ENCODE measurements at places on chromosomes 6 and 20.

DNA sequence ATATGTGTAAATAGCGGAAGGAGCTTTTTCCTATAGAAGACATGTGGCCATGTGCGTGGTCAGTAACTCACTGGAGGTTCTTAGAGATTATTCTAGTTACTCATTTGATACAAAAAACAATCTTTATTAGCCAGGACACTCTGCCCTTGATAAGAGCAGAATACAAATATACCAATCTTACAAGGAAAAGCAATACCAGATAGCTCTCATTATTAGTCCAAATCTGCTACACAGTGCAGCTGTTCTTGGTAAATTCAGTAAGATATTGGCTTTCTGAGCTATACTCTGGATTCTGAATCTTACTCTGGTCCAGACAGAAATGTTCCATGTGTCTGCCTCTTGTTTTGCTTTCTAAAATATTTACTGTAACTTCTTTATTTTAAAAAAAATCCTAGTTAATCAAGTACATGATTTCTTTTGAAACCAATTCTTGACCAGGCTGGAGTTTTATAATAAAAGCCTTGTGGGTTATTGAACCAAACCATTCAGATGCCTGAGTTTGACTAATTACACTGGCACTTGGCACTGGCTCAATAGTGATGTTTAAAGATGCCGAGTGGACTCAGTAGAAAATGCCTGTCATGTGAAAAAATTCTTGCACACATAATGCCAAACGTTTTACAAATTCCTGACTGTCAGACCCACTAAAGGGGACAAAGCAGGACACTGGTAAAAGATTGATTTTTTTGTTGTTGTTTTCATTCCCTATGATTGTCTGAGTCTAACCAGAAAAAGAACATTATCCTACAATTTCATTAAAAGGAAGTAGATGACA is 242.8 kb upstream of the TCF21 start:
- no peak for DNase-seq

- DNase-seq, result no peak
Measured at GRCh38 chr20:37162646-37163045, 16.5 kb upstream of the RPN2 start.

GRCh38 chr6:145279993-145280392 is 455.3 kb downstream of the EPM2A start:
- DNase-seq, result no peak

DNA sequence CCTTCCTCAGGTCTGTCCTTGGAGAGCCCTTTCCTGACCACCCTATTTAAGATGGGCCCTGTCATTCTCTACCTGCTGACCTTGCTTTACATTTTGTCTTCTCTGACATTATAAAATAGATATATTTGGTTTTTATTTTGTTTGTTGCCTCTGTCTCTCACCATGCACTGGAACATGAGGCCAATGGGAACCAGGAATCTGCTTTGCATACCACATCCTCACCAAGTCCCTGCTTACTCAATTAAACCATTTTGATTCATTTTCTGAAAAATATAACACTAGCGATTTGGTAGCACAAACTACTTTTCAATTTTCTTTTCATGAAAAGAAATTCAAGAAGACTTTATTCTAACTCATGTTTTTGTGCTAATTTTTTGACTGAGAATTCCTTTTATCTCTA is 32.8 kb upstream of the POPDC3 start:
- no peak for DNase-seq

DNA sequence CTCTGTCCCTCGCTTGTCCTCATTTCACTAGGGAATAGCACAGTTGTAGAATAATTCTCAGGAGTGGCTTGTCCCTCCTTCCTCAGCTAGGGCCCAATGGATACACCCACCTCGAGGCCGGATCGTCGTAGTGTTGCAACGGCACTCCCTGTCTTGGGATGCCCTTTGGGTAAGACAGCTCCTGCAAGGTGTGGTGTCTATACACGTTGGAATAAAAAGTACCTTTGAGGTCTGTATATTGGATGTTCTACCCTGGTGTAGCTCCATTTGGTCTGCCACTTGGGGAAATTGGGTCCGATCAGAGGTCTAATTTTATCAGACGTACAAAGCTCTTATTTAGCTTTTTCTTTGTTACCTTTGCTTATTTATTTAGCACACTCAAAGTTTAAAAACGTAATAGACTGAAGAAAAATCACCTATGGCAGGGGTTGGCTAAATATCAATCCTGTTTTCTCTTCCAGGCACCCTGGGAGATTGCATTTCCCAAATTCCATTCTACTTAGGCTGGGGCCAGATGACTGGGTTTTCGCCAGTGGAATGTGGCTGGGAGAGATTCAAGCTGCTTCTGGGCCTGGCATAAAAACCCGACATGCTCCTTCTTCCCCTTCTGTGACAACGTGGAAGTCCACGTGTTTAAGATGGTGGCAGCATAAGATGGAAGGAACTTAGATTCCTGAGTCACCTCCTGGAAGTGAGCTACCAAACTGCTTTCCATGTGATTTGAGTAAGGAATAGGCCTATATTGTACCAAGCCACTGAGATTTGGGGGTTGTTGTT is 82.3 kb upstream of the CD83 start:
- no peak for DNase-seq

GRCh38 chr20:24657878-24658620 is 188.6 kb downstream of the SYNDIG1 start:
- no peak for DNase-seq

GRCh38 chr6:112439010-112439409 is 91.9 kb downstream of the RFPL4B start:
- DNase-seq, result no peak

GRCh38 chr6:96656567-96656966 is 93.6 kb downstream of the FHL5 start:
- no peak for DNase-seq

GRCh38 chr6:126112171-126112632 is 125.9 kb downstream of the TRMT11 start:
- DNase-seq, result peak; percentile 36

- DNase-seq, result no peak
Measured at GRCh38 chr6:149783551-149783950, 34.0 kb downstream of the PCMT1 start.

DNA sequence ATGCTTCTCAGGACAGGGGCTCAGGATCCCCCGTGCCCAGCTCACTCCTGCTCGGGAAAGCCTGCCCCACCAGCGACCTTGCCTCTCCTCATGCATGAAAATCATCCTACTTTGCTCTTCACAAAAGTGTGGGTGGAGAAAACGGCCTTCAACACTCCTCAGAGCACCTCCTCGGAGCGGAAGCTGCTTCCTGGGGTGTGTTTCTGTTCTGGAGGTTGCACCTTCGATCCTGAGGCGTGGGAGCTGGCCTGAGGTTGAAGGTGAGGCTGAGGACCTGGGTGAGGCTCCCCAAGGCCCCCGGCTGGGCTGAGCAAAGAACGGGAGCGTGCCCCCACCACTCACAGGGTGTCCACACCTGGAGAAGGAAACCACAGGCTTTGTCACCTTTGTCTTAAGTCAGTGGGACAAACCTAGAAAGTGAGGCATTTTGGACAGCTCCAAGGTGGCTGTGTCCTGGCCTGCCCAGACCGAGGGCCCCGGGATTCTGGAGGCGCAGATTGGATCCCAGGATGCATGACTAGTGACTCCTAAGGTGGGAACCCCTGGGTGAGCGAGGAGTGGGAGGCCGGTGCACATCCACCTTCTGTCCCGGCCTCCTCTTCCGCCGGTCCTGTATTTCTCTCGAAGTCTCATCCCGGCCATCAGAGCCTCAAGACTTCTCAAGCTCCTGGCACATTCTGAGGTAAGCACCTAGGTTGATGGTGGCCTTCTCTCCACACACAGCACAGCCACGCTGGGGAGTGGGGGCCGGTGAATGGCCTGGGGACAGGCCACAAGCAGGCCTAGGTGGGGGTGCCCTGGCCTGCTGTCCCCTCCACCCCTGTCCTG is 104.7 kb downstream of the TMEM242 start:
- no peak for DNase-seq

DNA sequence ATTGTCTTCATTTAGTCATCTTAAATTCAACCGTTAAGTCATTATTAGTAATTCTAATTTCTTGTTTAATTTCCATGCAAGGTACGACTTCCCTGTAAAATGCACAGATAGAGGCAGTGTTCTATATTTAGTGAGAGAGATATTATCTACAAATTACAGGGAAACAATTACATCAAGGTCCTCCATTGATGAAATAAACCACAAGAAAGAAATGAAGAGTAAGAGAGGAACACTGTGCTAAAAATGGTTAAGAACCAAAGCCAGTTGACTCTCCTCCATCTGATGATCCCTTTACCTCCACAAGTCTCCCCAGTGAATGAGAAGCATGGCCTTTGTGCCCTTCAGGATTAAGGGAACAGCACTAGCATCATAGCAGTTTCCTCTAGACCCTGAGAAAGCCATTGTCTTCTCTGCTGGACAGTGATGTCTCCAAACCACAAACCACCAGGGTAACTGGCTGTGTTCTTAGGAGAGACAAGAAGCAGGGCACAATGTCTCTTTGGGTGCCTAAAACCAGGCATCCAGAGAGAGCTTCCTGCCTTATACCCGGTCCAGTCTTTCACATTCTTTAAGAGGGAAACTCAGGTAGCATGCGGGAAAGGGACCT is 38.1 kb downstream of the IRF4 start:
- no peak for DNase-seq

DNA sequence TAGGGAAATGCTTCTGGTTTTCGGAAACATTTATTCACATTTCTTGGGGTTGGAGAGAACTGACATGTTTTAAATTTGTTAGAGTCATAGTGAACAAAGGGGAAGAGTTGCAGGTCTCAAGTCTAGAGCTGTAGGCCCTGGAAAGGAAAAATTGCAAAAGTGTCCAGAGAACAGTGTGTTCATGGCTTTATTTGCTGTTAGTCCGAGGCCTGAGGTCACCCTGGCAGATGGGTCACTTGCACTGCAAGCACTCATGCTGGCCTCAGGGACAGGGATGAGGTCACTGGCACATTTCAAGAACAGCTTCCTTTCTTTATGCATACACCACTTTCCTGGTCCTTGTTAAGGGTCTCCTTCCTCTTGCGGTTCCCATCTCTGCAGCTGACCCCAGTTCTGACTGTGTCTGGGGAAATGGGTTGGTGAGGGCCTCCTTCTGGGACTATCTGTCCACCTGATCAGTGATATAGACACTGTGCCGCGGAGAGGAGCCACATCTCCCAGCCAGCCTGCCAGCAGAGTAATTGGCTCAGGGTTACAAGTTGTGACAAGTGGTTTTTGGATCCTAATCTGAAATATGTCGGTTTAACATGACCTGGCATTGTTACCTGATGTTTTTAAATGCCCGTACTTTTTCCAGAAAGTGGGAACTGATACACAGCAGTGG is 194.0 kb downstream of the EYA4 start:
- no peak for DNase-seq

DNA sequence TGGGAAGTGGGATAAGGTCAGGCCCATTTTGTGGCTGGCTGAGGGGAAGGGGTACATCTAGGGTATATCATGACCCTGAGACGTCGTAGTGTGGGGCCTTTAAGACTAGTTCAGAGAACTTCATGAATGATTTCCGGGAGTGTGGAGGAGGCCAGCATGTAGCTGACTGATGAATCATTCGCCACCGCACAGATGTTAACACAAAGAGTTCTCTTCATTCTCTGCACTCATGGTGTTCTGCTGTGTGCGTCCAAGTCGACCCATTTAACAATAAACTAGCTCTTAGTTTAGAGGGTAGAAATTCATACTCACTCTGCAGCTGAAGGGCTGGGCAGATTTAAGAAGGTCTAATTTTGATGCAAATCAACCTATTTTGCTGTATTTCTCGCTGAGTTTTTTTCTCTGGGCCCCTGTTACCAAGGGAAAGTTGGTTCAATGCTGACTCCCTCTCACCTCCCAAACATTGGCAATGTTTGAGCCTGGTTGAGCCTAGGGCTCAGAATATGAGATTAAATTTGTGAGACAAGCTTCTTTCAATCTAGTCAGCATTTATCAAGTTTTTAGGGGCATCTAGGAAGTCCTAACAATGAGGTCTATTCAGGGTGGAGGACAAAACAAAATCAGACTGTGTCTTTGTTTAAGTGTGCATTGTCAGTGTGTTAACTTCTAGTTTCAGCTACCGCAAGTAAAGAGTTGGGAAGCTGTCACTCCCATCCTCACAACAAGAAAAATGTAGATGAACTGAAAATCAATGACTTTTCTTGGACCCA is 106.8 kb upstream of the CBLN4 start:
- no peak for DNase-seq

DNA sequence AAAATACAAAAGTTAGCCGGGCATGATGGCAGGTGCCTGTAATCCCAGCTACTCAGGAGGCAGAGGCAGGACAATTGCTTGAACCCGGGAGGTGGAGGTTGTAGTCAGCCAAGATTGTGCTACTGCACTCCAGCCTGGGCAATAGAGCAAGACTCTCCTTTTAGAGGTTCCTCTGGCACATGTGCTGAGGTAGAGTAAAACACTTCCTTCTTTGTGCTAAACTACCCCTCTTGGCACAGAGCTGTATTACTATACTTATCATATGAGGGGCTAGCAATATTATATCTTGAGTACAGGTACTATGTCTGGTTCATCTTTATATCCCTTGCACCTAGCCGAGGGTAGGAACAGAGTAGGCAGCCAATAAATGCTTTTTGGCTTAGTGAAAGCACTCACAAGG is 40.2 kb upstream of the SAMHD1 start:
- no peak for DNase-seq

DNA sequence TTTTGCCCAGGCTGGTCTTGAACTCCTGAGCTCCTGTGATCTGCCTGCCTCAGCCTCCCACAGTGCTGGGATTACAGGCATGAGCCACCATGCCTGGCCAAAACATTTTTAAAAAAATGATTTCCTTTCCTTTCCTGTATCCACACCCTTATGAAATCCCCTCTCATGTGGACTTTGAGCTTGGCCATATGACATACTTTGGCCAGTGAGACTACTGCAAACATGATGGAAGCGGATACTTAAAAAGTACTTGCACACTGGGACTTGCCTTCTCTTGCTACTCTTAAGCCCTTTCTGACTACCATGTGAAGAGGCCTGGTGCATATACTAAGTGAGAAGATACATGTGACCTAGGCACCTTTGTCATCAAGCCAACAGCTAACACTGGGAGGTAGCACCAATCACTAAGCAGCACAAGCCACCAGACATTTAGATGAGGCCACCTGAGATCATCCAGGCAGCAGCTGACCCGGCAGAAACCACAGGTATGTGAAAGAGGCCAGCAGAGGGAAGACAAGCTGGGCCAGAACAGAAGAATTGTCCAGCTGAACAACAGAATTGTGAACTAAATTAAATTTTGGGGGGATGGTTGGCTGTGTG is 78.5 kb upstream of the HDAC2 start:
- no peak for DNase-seq

- no peak for DNase-seq
Measured at GRCh38 chr6:131819572-131820124, 11.8 kb downstream of the ENPP1 start.

Measured in hematopoietic multipotent progenitor cell (in vitro differentiated cells).